Left forelimb (tissue), 1 donor: ENCODE measurements at places on chromosomes 6 and 20.

GRCh38 chr6:50714487-50715379 lies 1.4 kb downstream of the TFAP2D start:
- no peak for DNase-seq

DNA sequence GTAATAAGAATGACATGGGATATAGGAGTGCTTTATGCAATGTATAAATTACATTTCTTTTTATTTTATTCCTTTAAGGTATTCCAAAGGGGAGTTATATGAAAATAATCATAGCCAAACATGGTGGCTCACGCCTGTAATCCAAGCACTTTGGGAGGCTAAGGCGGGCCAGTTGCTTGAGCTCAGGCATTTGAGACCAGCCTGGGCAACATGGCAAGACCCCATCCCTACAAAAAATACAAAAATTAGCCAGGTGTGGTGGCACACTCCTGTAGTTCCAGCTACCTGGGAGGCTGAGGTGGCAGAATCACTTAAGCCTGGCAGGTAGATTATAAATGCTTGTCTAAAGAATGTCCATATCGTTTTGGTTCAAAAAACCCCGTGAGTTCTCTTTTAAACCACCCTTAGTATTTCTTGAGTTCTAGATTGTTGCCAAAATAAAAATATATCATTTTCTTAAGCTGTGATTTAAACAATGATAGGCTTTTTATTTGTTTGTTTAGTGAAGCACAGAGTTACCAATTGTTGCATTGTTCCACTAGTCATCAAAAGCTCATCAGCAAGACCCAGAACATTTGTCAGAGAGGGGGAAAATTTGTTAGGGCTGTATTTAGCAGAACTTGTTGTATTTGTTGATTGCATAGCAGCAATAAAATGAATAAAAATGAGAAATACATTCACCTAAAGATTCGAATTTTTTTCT lies 146.2 kb downstream of the KHDC1L start:
- DNase-seq: no peak

- no peak for DNase-seq
Observed at GRCh38 chr6:21663966-21664313, 70.4 kb downstream of the SOX4 start.

- no peak for DNase-seq
Observed at GRCh38 chr6:8670792-8671191, 235.4 kb upstream of the SLC35B3 start.

- no peak for DNase-seq
Observed at GRCh38 chr6:121856296-121856695, 420.9 kb downstream of the GJA1 start.

GRCh38 chr20:37366743-37367142 lies 20.8 kb downstream of the SRC start:
- DNase-seq: no peak

DNA sequence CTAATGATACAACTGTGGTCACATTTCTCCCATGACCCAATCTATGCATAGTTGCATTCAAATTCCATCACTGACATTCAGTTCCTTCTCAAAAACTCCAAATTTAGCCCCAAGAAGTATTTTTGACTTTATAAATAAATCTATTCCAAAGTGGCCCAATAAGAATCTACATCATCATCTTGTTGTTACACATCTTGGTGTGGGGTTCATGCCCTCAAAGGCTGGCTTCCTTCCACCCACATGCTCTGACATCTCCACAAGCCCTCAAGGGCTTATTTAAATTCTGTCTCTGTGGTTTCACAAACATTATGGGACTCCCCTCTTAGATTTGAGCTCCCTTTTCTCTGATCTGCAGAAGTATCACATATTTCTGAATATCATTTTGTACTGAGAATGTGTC lies 585.3 kb upstream of the BTBD3 start:
- no peak for DNase-seq

- DNase-seq: no peak
Observed at GRCh38 chr20:58684291-58684690, 8.3 kb upstream of the NPEPL1 start.

DNA sequence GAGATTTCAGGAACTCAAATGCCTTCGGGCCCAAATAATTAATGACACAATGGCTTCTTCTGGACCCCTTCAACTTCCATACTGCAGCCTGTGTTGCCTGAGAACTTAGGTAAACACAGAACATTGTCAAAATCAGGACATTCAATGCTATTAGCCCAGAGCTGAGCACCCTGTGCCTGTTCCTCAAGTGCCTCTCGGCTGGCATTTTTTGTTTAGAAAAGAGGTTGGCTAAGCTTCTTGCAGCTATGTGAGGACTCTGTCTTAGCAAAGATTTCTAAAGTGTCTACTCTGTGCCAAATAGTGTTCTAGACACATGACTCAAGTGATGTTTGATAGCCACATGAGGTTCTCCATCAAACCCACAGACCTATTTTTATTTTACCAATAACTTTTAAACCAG lies 289.3 kb upstream of the ARID1B start:
- DNase-seq: no peak

DNA sequence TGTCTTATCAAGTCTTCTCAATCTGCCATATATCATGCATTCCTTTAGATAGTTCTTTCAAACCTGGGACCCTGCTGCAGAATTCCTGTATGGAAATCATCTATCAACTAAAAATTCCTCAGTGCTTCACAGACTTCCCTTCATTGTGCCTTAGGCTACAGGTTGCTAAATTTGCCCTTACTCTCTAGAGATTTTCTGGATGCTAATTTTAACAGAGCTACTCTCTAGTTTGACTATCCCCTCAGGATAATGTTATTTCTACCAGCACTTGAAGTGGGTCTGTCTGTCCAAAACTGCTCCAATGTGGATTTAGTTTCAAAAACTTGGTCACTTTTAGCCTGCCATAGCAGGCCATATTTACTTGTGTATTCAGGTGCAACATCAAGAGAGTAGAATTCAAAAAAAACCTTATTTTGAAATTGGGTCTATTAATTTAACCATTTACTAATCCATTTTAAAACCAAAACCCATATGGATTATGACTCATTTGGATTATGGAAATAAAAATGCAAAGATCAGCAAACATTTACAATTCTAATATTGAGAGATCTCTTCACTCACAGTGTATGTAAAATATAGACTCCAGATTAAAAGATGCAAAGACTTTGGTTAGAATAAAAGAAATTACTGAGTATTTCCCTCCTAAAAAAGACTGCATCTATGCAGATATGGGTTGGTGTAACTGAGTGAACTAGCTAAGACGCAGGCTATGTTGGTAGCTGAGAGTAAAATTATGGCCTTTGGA lies 13.9 kb upstream of the COX7A2 start:
- DNase-seq: no peak

GRCh38 chr20:6407163-6407562 lies 284.3 kb upstream of the FERMT1 start:
- no peak for DNase-seq

DNA sequence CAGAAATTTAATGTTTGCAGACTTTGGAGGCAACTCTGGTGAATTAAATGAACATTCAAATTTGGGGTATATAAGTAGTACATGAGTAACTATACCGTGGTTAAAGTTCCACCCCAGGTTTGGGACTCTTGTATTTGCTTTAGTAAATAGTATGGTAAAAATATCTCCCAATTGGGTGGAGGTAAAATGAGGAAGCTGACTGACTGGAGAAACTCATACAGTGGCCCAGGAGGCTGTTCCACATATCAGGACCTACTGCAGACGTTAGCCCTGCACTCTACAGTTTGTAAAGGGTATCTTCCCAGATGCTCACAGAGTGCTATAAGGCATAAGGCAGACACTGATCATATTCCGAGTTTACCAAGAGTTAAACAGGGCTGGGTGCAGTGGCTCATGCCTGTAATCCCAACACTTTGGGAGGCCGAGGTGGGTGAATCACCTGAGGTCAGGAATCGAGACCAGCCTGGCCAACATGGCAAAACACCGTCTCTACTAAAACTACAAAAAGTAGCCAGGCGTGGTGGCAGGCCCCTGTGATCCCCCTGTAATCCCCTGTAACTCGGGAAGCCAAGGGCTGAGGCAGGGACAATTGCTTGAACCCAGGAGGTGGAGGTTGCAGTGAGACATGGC lies 53.7 kb downstream of the CPXM1 start:
- DNase-seq: no peak

- no peak for DNase-seq
Observed at GRCh38 chr6:104522533-104522932, 337.2 kb downstream of the HACE1 start.

GRCh38 chr6:71404145-71404966 lies 115.7 kb downstream of the OGFRL1 start:
- DNase-seq: no peak
